ENCODE measurements at places on chromosomes 2 and 18.

GRCh38 chr2:62941413-62941812, 109.2 kb upstream of the OTX1 start:
- DNase-seq: no peak

DNA sequence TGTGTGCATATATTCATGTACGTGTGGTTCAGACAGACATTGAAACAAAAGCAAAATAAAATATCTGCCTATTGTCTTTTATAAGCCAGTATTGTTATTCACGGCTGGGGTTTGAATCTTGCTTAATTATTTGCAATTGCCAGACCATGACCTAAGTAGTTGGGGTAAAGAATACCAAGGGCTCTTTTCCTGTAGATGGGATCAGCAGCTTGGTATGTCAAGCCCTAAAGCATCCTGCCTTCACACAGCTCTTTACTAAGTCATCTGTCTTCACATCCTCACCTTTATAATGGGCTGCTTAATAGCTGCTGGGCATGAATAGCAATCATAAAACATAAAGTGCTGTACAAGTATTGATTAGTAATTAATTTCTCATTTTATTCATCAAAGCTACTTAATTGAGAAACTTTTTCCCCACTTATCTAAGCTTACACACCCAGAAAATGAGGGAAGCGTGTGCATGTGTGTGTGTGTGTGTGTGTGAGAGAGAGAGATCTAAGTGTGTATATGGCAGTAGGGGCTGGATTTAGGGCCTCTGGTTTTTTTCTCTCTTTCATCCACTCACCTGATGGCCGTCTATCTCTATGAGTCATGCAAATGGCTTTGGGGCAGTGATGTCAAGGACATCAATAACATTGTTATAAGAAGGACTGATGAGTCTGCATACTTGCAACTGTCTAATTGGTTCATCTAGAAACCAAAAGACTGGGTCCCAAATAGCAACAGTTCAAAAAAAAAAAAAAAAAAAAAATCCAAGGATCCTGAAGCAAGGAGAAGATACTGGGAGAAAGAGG, 244.1 kb upstream of the TNP1 start:
- no peak for DNase-seq

DNA sequence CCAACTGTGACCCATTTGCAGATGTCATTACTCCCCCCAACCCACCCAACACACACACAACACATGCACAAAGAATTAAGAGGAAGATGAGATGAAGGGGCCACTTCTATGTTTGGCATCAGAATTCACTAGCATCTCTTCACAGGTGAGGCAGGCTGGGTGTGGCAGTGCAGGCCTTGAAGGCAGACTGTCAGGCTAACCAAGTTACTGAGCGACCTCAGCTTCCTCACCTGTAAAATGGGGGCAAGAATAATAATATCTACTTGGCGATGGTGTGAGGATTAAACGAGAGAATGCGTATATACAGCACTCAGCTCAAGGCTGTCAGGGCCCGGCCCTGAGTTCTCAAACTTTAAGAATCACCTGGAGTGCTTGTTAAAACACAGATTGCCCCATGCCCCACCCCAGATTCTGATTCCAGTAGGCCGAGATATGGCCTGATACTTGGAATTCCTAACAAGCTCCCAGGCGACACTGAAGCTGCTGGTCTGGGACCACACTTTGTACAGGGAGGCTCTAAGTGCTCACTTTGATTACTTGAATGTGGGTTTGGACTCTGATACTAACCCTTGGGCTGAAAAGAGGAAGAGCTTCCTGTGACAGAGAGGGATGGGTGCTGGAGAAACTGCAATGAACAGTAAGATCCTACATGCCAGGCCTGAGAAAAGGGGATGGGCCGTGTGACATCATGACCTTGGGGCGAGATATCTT, 1.1 kb downstream of the ACTG2 start:
- DNase-seq: no peak

DNA sequence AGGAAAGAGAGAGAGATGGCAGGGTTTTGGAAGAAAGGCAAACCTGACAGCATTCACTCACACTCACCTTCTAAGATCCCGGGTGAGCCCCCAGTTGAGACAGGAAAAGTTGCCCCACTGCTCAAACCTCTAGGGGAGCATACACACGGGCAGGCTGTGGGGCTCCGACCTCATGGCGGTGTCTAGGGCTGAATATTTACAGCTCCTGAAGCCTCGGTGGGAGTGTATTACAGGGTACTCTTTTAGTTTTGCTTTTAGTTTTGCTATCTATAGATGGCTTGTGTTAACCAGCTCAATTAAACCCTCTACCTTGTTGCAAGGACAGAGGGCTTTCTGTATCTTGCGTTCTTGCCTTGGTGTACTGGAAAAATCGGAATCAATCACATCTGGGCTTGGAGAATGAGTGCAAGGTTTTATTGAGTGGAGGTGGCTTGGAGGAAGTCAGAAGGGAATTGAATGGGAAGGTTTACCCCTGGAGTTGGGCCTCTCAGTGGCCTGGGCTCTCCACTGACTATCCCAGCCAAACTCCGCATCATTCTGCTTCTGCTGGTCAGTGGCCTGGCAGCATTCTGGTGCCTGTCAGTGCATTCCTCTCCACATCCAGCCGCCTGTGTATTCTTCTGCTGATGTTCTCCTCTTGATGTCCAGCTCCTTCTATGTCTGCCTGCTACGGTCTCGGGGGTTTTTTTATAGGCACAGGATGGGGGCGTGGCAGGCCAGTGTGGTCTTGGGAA, 10.1 kb upstream of the IFIH1 start:
- no peak for DNase-seq

- no peak for DNase-seq
Observed at GRCh38 chr2:71786291-71787107, 333.1 kb downstream of the DYSF start.

- no peak for DNase-seq
Observed at GRCh38 chr2:152740743-152741328, 22.4 kb downstream of the ARL6IP6 start.

DNA sequence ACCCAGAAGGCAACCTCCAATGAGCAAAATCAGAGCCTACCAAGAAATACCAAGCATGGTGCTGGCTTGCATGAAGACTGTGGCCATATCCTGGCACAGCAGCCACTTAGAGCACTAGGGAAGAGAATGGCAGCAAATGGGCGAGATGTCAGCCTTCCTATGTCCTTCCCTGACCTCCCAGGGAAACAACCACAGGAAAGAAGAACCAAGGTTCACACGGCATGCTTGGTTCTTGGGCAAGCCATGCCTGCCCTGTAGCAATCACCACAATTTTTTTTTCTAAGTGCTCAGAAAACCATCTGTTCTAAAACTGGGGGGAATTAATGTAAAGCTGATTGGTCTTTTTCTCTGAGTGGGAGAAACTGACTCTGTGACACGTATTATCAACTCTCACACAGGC, 27.8 kb downstream of the GALNT14 start:
- no peak for DNase-seq

DNA sequence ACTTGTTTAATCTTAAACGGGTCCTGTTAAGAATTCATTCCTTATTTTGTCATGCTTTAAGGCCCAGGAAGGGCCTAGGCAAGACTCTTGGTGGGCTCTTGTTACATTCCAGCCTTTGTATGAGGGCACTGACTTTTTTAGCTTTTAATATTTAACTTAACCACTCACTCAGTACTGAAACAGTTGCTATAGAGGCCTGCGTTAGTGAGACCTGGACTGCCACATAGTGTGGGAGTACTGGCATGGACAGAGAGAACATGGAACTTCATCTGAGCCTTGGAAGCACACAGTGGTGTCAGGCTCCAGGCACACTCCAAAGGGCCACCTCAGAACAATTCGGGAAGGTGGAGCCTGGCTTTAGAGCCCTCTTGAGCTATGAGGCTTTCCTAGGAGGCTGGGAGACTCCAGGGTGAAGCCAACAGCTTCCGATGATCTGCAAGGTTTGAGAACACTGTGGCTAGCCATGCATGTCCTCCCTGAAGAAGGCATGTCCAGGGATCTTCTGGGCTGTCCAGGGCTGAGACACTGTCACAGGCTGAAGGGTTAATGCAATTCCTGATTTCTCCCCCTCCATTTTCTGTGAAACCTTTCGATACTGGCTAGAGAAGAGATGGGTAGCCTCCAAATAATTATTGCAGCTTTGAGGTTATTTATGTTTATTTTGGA, 155.4 kb upstream of the ACAA2 start:
- DNase-seq: no peak

DNA sequence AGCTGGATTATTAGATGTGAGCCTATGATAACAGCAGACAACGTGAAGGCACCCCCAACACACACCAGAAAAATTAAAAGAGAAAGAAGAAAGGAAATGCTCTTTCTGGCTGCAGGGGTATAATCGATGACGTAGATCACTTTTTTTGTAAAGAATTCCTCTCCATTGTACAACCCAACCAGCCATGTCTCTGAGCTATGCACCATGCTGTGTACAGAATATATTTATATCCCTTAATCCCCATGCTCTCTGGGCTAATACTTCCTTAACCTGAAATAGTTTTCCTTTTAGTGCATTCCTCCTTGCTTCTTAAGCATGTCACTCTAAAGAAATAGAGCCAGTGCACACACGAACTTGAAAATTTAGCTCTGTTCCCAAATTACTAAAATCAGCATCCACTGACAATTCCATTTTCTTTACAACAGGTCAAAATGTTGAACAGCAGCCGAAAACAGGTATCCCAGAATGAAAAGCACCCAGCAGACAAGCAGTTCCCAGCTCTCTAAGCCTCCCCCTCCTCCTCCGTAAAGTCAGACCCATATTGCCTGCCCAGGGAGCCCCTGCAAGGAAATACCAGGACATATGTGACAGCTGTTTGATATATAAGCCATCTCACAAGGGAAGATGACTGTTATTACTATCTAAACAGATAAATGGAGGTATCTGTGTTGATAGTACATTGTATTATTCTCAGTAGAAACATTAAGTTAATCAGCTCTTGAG, 247.4 kb upstream of the RAB6C start:
- no peak for DNase-seq

GRCh38 chr18:1011349-1011748, 106.7 kb downstream of the ADCYAP1 start:
- no peak for DNase-seq

GRCh38 chr2:229910832-229911412, 10.9 kb downstream of the TRIP12 start:
- DNase-seq: no peak

DNA sequence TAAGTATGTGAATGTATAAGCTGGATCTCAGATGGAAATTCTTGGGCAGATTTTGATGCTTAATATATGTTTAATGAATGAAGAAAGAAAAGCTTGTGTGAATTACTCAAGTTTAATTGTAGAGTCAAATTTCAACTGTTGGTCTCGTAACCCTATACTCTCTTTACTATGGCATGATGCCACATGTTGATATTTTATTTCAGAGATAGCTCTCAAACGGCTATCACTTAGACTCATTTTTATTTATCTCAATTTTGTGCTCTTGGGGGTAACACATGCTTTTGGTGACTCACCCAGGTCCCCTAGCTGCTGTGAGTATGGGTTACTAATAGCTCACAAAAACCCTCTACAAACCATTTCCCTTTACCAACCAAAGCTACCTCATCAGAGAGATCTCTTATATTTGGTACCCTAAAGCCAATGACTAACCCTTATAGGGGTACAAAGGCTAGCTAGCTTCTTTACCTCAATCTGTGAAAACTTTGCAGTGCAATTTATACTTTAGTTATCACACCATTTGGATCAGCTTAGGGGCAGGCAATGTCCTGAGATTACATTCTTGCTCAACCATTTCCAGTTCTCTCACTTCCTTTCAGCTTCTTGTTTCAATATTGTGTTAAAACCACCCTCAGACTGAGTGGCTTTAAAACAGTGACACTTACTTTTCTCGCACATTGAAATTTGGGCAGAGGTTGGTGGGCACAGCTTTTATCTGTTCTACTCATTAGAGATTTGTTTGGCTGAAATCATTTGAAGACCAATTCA, 240.3 kb downstream of the CDH7 start:
- DNase-seq: no peak
